ENCODE measurements at places on chromosomes 4 and X. TPM values are rescaled to one million over a fixed set of nuclear protein-coding genes. Genes with fewer than 3 reads are reported as not detected.

The CXXC4 gene
- not detected for total RNA-seq

DNA sequence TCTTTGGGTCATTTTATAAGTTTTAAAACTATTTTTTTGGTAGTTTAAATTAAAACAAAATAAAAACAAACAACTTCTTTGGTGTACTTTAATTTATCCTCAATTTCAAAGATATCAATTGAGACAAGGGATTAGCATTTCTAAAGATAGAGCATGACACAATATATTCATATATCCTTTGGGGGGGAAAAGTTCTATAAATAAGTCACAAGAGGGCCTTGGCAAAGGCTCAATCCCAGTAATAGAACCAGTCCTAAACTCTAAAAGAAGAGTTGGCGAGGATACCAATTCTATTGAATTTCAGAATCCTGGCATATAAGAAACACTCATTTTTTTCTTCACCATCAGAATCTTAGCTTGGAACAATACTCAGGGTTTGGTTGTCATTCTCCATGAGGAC is 89.7 kb downstream of the COL4A6 start:
- no peak overlapping the region for H3K27ac ChIP-seq
- H3K27me3 ChIP-seq: no peaks in the 10 kb centered on the region
- DNase-seq: no peak
- H3K4me3 ChIP-seq: no peak overlapping the region

GRCh38 chr4:183816882-183817509 is 88.1 kb upstream of the STOX2 start:
- no peak overlapping the region for H3K27ac ChIP-seq
- no peaks in the 10 kb centered on the region for H3K36me3 ChIP-seq
- no peaks in the 10 kb centered on the region for H3K4me1 ChIP-seq
- DNase-seq: no peak
- H3K4me3 ChIP-seq: no peak overlapping the region

The CYBB gene
- total RNA-seq: 0.70 TPM

The PTPN13 gene
- 2.1 TPM for total RNA-seq

DNA sequence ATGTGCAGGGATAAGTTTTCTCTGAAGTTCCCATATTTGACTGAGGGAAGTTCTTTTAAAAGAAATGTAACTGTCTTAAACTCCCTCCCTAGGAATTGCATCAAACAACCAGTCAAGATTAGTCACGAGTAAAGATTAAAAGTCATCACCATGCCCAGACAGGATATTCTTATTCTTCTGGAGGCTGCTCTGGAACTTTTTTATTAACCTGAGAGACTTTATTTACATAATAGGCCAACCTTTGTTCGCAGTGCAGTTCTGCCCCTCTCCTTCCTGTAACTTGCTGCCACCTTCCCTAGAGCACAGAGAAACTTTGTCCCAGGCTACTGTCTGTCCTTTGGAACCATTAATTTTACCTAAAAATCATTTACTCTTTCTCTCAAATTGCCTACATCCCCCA is 9.8 kb upstream of the HERC3 start:
- peaks cover 6% of the 10 kb centered on the region for H3K27me3 ChIP-seq
- no peaks in the 10 kb centered on the region for H3K4me1 ChIP-seq
- peaks cover 5% of the 10 kb centered on the region for H3K36me3 ChIP-seq
- H3K27ac ChIP-seq: no peak overlapping the region
- DNase-seq: no peak

The SLC49A3 gene
- total RNA-seq: 10.5 TPM

DNA sequence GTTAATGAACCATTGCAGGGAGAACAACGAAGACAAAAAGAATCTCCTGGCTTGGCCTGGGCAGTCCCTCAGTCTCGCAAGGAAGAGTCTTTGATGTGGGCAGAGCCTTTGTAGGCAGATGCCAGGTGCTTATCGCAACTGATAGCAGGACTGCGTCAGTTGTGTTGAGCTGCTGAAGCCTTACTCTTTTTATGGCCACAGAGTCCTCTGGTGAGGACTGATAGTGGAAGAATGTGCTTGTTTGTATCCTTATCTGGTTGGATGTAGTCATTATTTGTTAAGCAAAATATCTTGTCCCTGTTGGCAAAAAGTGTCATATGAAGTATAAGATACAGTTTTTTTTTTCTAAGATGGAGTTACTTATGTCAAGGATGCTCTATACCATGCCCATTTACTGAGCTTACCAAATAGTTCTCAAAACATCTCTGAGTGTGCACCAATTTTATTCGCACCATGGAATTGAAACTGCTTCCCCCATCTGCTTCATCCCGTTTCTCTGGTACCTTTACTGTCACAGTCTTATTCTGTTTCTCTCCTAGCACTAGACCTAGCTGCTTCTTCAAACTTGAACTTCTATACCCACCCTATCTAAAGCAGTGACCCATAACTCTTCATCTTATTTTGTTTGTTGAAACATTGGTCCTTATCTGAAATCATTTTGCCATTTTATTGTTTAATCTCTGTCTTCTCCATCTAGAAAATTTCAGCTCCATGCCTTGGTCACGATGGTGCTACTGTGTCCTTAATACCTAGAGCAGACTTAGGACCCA is 47.0 kb upstream of the SPRY1 start:
- peaks cover 4% of the 10 kb centered on the region for H3K4me1 ChIP-seq
- peaks cover 6% of the 10 kb centered on the region for H3K27me3 ChIP-seq
- no peak overlapping the region for H3K27ac ChIP-seq
- H3K4me3 ChIP-seq: no peak overlapping the region
- DNase-seq: no peak

- no peak overlapping the region for H3K4me3 ChIP-seq
- no peaks in the 10 kb centered on the region for H3K27me3 ChIP-seq
- H3K4me1 ChIP-seq: no peaks in the 10 kb centered on the region
- no peaks in the 10 kb centered on the region for H3K36me3 ChIP-seq
- H3K27ac ChIP-seq: no peak overlapping the region
- DNase-seq: no peak
Observed at GRCh38 chr4:114384629-114385028, 214.0 kb upstream of the UGT8 start.

The NOX1 gene
- total RNA-seq: not detected

- H3K4me3 ChIP-seq: no peak overlapping the region
- no peaks in the 10 kb centered on the region for H3K36me3 ChIP-seq
- no peaks in the 10 kb centered on the region for H3K4me1 ChIP-seq
- H3K27me3 ChIP-seq: peaks cover 5% of the 10 kb centered on the region
- H3K27ac ChIP-seq: no peak overlapping the region
Observed at GRCh38 chr4:8079031-8079885, 79.4 kb downstream of the ABLIM2 start.

DNA sequence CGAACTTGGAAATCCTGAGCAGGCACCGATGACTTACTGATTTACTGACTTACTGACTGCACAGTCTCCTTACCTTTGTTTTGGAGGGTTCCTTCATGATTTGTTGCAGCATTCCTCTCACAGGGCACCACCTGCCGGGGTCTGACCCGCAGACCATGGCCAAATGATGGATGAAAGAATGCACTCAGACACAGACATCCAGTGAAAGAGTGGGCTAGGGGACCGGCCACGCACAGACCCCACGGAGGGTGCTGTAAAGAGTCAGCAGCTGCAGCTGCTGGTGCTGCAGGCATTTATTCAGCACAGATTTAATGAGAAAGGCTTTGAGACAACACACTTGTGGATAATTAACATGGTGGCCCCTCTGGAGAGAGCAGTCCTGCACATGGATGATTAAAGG is 3.4 kb downstream of the MAGEB5 start:
- H3K27me3 ChIP-seq: no peaks in the 10 kb centered on the region
- H3K36me3 ChIP-seq: no peaks in the 10 kb centered on the region
- H3K4me1 ChIP-seq: no peaks in the 10 kb centered on the region
- H3K27ac ChIP-seq: no peak overlapping the region
- no peak for DNase-seq

GRCh38 chr4:87500092-87500462 is 29.1 kb downstream of the SPARCL1 start:
- H3K27me3 ChIP-seq: no peaks in the 10 kb centered on the region
- DNase-seq: no peak
- H3K27ac ChIP-seq: peak overlapping the region; percentile 30

- no peaks in the 10 kb centered on the region for H3K4me1 ChIP-seq
- no peak overlapping the region for H3K4me3 ChIP-seq
- no peaks in the 10 kb centered on the region for H3K36me3 ChIP-seq
- no peak for DNase-seq
Observed at GRCh38 chrX:11864171-11864570, 106.1 kb downstream of the MSL3 start.

The ARHGAP4 gene
- 276 TPM for total RNA-seq

DNA sequence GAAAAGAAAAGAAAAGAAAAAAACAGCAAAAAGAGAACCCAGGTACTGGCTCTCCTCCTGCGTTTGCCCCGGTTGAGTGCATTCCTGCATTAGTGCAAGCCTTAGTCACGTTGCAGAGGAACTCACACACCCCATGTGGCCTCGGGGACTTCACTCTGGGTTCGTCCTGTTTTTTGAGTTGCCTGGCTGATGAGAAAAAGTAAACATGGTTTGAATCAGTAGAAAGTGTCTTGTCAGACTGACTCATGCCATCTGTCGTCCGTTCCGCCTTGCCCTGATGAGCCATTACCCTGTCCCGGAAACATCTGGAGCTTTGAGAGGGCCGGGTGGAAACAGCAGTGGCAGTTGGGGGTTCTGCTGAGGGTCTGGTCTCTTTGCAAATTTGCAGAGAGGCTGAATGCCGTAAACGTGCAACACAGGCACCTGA is 16.3 kb downstream of the CD99 start:
- H3K36me3 ChIP-seq: no peaks in the 10 kb centered on the region
- H3K27me3 ChIP-seq: no peaks in the 10 kb centered on the region
- peak; percentile 62 for DNase-seq
- peaks cover 64% of the 10 kb centered on the region for H3K4me1 ChIP-seq
- peak overlapping the region; percentile 69 for H3K27ac ChIP-seq
- H3K4me3 ChIP-seq: peak overlapping the region; percentile 51

The NAT8L gene
- total RNA-seq: 0.08 TPM

The SASH3 gene
- total RNA-seq: 243 TPM

DNA sequence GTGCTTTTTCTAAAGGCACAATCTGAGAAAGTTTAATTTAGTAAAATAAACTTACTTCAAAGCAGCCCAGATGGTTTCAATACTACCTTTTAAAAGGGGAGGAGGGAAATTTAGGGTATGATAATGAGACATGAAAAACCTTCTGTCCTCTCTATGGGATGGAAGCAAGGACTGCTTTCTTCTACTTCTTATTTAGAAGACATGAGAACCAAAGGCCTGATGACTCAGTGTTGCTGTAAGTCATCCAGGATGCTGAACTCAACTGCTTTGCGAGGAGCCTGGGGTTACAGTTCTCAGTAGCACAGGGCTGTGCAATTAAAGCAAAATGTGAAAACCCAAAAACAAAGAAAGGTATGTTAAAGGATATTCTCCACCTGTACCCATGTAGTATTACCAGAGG is 140.8 kb upstream of the EDNRA start:
- no peaks in the 10 kb centered on the region for H3K4me1 ChIP-seq
- no peak overlapping the region for H3K27ac ChIP-seq
- no peaks in the 10 kb centered on the region for H3K27me3 ChIP-seq
- DNase-seq: no peak
- H3K4me3 ChIP-seq: no peak overlapping the region

DNA sequence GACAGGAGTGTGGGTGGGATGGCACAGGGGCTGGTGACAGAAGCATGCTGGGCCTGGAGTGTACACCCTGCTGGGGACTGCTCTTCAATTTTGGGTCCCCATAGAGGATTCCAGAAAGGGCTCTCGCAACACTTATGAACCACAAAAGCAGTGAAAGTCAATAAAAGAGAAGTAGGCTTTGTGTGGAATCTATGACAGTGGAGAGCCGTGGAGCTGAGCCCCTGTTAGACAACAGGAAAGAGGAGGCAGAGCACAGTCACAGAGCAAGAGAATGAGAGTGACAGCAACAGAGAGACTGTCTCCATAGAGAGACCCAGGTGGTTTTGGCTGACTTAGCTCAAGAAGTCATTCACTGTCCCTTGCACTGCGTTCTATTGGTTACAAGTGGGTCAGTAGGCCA is 135.1 kb upstream of the ATP6AP2 start:
- H3K36me3 ChIP-seq: no peaks in the 10 kb centered on the region
- peaks cover 12% of the 10 kb centered on the region for H3K27me3 ChIP-seq
- no peak for DNase-seq
- peaks cover 10% of the 10 kb centered on the region for H3K4me1 ChIP-seq
- H3K27ac ChIP-seq: no peak overlapping the region

DNA sequence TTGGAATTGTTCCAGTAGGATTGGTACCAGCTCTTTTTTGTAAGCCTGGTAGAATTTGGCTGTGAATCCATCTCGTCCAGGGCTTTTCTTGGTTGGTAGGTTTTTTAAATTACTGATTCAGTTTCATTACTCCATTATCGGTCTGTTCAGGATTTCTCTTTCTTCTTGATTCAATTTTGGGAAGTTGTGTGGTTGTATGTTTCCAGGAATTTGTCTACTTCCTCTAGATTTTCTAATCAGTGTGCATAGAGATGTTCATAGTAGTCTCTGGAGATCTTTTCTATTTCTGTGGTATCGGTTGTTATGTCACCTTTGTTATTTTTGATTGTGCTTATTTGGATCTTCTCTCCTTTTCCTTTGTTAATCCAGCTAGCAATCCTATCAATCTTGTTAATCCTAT is 248.7 kb downstream of the ARHGAP10 start:
- DNase-seq: no peak
- peaks cover 18% of the 10 kb centered on the region for H3K4me1 ChIP-seq
- H3K27me3 ChIP-seq: no peaks in the 10 kb centered on the region

The PCSK1N gene
- total RNA-seq: 0.55 TPM

DNA sequence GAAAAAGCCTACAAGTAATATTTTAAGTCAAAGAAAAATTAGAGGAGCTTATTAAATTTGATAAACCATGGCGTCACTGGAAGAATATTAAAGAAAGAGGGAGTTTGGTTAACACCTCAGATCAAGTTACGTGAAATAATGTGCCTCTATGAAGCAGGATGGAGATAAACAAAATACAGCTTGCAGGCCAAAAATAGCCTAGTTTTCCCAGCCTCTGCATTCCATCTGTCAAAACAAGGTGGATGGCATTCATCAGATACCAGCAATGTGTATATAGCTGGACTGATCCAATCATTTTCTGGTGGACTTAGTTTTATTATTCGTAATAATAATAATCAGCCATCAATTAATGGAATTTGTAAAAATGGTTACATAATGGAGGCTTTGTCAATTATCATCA is 230.7 kb downstream of the NR3C2 start:
- H3K27me3 ChIP-seq: no peaks in the 10 kb centered on the region
- DNase-seq: no peak
- H3K4me1 ChIP-seq: peaks cover under 1% of the 10 kb centered on the region
- no peak overlapping the region for H3K27ac ChIP-seq
- no peak overlapping the region for H3K4me3 ChIP-seq

DNA sequence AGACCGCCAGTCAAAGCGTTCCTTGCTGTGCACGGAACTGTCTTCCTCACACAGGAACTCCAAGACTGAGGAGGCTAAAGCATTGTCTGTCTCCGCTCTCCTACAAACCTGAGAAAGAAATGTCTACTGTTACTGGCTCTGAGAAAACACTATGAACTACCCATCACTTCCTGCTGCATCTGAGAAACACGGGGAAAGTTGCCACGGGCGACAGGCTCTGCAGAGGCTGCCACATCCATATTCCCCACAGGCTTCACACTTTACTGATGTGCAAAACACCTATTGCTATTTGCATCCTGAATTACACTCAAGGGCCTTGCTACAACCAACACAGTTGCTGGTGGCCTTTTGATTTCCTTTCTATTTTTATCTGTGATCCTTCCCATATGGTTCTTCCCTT is 59.0 kb downstream of the AFAP1 start:
- no peak overlapping the region for H3K27ac ChIP-seq
- H3K27me3 ChIP-seq: peaks cover 10% of the 10 kb centered on the region
- H3K4me1 ChIP-seq: peaks cover 13% of the 10 kb centered on the region
- no peak overlapping the region for H3K4me3 ChIP-seq
- no peak for DNase-seq
- H3K36me3 ChIP-seq: no peaks in the 10 kb centered on the region

The RBM3 gene
- total RNA-seq: 362 TPM
